ENCODE measurements at places on chromosomes 5 and 9. TPM values are rescaled to one million over a fixed set of nuclear protein-coding genes. Genes with fewer than 3 reads are reported as not detected.

- no peak for DNase-seq
These were observed 15.5 kb downstream of the SLC44A1 start for GRCh38 chr9:105259731-105260612.

- peak; percentile 65 for DNase-seq
These were observed 143.4 kb downstream of the GDNF start for GRCh38 chr5:37696190-37697021.

DNA sequence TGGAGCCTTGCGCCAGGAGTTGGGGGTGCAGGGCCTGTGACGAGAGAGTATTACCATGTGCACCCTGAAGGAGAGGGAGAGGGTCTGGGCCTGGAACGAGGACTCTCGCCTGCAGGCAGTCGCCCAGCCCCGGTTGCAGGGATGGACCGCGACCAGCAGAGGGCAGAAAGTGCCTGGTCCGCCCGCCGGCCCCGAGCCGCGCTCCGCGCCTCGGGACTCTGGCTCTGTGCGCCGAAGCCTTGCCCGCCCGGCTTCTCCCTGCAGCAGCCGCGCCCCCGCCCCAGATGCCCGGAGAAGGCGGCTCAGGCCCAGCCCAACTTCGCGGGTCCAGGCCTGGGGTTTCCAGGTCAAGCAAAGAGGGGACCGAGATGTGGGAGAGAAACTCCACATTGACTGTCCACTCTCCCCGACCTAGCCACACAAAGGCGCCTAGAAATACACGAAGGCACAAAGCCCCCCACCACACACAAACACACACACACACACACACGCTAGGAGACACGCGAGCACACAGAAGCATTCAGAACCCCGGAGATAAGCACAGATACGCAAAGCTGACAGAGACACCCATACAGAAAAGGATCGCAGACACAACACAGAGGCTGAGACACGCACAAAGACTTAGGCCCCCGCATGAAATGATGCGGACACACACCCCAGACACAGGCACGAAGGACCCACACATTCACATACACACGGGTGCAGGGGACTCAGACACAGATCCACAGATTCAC lies 2.0 kb upstream of the LMX1B start:
- DNase-seq, result no peak

DNA sequence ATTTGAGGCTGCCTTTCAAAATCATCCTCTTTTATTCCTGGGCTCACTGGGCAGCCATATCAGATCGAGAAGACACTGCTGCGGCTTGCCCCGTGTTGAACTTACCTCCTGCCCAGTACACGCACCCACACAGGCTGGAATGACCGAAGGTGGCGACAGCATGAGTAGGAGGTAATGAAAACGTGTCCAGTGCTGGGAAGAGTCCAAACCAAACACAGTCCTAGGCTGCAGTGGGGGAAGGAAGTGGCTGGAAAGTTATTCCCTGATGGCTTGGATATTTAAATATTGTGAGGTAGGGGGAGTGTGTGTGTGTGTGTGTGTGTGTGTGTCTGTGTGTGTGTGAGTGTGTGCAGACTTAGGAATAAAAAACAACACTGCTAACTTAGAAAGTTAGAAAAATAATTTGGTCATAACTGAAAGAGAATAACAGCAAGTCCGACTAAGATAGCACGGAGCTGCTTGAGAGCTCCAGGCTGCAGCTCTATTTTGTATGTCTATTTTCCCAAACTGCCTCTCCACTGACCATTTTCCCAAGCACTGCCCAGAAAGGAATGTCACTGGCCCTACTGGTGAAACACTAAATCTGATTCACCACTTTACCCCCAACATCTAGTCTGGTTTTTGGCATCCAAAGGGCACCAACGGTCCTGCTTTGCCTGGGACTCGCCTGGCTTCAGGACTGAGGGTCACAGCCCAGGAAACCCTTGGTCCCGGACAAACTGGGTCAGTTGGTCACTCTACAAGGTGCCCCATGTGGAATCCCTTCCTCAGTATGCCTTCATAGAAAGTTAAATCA lies 41.2 kb downstream of the ANKH start:
- DNase-seq, result no peak

Gene LCN1
- total RNA-seq, result not detected

DNA sequence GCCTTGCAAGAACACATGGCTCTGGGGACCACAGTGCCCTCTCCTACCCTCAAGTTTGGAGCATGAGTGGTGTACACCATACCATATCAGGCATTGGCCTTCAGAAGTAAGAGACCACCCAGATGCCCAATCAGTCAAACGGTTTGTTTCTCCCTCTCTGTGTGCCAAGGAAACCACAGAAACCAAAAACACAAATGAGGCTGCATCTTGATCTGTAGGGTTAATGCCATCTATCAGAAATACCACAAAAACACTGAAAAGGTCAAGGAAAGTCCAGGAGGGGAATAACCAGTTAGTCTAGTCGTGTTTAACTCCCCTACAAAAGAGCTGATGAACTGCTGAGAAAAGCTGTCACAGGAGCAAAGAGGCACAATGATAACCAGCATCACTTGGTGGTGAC lies 78.4 kb downstream of the INSYN2B start:
- DNase-seq, result no peak

- DNase-seq, result no peak
These were observed 6.7 kb upstream of the PHF2 start for GRCh38 chr9:93569621-93570174.

Gene PPP2R2B
- total RNA-seq, result not detected

Gene HRH2
- not detected for total RNA-seq

DNA sequence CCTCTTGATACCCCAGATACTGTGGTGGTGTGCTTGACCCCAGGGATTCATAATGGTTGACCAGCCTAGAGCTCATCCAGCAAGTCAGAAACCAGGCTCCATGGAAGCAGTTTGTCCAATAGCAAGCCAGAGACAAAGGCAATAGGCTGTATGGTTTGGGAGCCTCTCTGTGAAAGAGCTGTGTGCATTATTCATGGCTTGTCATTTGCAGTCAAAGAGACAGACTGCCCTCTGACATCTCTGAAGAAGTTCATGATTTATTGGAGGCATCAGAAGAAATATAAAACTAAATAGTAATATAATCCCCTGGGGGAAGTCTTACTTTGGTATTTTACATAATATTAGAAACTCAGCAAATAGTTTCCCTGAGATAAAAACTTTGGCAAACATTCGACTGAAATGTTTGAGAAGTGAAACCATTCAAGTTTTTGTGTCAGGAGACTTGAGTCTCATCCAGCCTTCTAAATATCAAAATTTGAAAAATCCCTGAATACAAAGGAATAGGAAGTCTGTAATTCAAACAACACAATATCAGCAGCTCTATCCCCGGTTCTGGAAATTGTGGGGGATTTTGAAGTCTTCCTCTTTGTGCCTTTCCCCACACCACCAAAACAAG lies 250.3 kb downstream of the ZSWIM6 start:
- no peak for DNase-seq

DNA sequence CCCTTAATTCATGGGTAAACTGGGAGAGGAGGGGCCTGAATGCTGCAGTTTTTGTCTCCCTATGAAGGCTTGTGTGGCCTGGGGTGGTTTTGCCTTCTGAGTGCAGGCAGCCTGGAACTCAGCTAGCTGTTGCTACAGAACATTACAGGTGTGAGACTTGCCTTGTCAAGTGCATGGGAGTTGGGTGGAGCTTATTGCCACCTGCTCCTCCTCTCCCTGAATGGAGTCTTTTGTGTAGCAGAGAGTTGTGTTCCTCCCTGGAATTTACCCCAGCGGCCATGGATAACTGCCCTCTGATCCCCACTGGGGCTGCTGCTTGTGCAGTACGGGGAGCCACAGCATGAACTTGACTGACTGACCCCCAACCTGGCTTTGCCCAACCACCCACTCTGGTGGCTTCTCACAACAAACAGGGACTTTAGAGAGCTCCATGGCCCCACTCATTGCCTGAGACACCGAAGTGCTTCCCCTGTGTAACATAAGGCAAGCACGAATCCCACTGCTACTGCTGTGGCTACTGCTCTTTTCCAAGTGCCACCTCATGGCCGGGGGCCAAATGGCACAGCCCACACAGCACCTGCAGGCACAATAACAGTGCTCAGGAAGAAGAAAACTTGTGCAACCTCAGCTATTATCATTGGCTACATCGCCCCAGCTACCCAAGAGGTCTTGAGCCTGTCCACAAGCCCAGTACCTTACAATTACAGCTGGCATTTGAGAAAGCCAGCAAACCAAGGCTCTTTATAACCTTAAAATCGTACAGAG lies 942.9 kb downstream of the CDH18 start:
- DNase-seq, result no peak

Gene PCDHGA2
- total RNA-seq, result 0.13 TPM

Gene SPACA9
- 19.2 TPM for total RNA-seq

GRCh38 chr5:132220491-132220890 lies 7.2 kb downstream of the P4HA2 start:
- DNase-seq, result no peak

DNA sequence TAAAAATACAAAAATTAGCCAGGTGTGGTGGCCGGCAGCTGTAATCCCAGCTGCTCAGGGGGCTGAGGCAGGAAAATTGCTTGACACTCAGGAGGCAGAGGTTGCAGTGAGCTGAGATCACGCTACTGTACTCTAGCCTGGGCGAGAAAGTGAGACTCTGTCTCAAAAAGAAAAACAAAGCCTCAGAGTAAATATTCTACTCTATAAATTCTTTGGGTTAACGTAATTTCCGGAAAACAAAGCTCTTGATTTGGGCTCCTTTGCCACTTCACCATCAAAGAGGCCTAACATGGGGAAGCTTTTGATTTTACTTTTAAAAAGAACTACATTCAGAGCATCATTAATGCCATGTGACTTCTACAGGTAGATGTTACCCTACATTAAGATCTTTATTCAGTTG lies 103.1 kb downstream of the SERINC5 start:
- no peak for DNase-seq

Gene CETN3
- total RNA-seq, result 29.3 TPM

GRCh38 chr9:25557645-25558300 lies 120.5 kb downstream of the TUSC1 start:
- no peak for DNase-seq

Gene CYLC2
- total RNA-seq, result not detected

GRCh38 chr5:36587354-36587753 lies 19.1 kb upstream of the SLC1A3 start:
- DNase-seq, result no peak

GRCh38 chr9:129624168-129624759 lies 1.7 kb upstream of the NTMT1 start:
- DNase-seq, result peak; percentile 69

Gene LCN15
- total RNA-seq, result not detected

Gene TAF11L5
- not detected for total RNA-seq

Gene MLANA
- total RNA-seq, result not detected

DNA sequence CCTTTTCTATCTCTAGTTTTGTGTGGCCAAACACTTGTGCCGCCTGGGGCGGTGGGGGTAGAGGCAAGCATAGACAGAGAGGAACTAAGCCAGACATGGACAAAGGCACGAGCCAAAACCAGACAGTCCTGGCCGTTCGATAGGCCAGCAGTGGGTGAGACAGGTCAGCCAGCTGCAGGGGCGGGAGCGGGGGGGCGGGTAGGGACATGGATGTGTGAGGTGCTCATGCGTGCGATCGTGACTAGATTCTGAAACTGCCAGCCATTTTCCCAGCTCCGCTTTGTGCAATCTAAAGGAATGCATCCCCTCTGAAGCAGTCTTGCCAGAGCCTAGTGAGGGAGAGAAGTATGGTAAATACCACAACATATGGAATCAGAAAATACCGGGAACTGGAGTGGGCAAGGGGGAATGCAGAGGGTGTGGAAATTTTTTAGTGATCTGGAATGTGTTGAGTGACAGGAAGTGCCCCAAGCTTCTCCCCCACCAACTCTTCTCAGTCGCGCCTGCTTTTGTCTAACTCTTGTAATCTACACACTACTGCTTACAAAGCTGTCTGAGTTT lies 111.9 kb downstream of the NR6A1 start:
- peak; percentile 97 for DNase-seq

Gene ANKRD18A
- total RNA-seq, result 4.9 TPM

DNA sequence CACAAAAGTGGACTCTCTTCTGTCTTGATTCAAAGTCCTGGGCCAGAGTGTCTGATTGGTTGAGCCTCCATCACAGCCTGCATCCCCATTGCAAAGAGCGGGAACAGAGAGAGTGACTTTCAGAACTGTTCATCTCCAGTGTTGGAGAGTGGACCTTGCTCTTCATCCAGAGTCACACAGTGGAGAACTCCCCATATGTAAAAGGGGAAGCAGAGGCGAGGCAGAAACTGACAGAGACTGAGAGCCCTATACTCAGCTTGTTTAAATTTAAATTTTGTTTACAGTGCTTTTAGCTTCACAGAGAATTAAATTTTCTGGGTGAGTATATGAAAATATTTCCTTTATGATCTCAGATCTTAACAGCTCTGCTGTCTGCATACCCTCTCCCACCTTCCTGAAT lies 70.0 kb upstream of the SSBP2 start:
- DNase-seq, result no peak

- DNase-seq, result peak; percentile 96
These were observed 38.8 kb upstream of the GLRX start for GRCh38 chr5:95861221-95861863.

GRCh38 chr5:131575660-131576227 lies 59.3 kb downstream of the RAPGEF6 start:
- no peak for DNase-seq

DNA sequence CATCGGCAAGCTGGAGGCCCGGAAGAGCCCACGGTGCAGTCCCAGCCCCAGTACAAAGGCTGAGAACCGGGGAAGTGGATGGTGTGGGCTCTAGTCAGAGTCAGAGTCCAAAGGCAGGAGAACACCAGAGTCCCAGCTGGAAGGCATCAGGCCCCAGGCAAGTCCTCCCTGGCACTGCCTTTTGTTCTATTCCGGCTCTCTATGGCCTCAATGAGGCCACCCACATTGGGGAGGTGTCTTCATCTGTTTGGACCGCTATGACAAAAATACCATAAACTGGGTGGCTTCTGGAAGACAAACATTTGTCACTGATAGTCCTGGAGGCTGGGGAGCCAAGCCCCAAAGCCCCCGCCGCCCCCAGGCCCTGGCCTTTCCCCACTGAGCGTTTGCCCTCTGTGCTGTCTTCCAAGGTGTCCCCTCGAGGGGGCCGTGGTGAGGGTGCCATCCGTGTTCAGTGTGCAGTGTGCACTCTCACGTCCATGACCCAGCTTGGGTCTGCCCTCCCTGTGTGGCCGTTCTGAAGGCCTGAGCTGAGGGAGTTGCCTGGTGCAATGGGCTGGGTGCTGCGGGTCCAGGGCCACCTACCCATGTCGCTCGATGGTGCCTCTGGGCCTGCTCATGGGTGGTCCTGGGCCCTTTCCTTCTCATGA lies 99.1 kb upstream of the PPP1R26 start:
- no peak for DNase-seq

Gene PCDH12
- total RNA-seq, result not detected

GRCh38 chr9:93886911-93887310 lies 68.2 kb downstream of the BARX1 start:
- no peak for DNase-seq

Gene NPR3
- 2.2 TPM for total RNA-seq

- DNase-seq, result no peak
These were observed 12.6 kb downstream of the MGAT1 start for GRCh38 chr5:180790020-180790419.

- DNase-seq, result no peak
These were observed 45.5 kb upstream of the SLC2A8 start for GRCh38 chr9:127351182-127352166.

GRCh38 chr9:113463418-113464285 lies at the start of gene RGS3:
Gene RGS3 (plus strand): TSS chr9:113463727. CDS start chr9:113463803, 76 bp downstream.
- peak; percentile 76 for DNase-seq

All from PC-9 (cell line).